Activated T-cell treated with anti-CD3 and anti-CD28 coated beads for 1 hour (primary cell): ENCODE measurements at places on chromosomes 1 and 21.

DNA sequence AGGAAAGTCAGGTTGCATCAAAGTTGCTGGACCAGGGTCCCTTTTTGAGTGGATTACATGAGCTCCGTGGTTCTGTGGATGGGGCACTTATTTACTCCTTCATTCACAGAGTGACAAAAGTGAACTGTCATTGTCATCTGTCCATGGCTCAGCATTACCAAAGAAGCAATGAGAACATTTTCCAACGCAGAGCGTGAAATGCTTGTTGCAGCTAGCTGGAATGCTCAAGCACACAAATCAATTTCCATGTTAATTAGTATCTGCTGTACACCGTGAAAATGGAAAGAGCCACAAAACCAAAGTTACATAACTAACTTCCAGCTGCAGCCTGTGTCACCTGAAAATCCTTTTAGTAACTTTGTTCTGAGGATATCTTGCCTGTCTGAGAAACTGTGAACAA is 78.9 kb downstream of the MT1HL1 start:
- DNase-seq, result no peak

DNA sequence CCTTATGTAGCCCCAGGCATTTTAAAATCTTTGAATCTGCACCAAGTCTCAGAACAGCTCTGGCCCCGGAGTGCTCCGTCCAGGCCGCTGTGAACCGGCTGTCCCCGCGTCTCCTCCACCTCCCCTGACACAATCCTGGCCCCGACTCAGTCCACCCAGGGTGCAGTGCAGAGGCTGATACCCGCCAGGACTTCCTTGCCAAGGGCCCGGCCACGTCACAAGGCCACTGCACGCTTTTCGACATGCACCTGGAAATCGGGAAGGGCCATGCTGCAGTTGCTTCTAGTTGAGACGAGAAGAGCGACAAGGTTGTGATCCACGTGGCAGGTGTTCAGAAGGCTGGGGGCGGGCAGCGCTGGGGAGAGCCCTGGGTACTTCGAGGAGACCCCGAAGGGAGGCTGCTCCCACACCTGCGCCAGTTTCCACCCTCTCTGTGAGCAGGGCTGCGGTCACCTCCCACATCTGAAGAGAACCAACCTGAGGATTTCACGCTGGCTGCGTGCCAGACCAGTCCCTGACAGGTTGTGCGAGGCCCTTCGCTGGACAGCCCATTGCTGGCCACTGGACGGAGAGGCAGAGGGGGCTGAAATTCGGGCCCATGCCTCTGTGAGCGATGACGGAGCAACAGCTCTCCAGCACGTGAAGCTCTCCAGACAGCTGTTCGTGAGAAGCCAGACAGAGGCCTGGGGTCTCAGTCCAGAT is 6.7 kb downstream of the VWA1 start:
- DNase-seq, result no peak

DNA sequence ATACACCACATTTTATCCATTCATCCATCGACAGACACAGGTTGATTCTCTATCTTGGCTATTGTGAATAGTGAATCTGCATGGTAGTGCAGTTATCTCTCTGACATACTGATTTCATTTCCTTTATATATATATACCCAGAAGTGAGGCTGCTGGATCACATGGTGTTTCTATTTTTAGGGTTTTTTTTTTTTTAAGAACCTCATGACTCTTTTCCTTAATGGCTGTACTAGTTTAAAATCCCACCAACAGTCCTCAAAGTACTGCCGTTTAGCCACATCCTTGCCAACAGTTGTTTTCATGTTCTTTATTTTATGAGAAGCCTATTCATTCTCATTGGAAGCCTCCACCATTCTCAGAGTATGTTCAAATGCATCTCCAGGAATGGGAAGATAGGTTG is 258.7 kb upstream of the SNX7 start:
- no peak for DNase-seq

- DNase-seq, result no peak
Observed at GRCh38 chr1:229869687-229870086, 197.4 kb upstream of the GALNT2 start.

DNA sequence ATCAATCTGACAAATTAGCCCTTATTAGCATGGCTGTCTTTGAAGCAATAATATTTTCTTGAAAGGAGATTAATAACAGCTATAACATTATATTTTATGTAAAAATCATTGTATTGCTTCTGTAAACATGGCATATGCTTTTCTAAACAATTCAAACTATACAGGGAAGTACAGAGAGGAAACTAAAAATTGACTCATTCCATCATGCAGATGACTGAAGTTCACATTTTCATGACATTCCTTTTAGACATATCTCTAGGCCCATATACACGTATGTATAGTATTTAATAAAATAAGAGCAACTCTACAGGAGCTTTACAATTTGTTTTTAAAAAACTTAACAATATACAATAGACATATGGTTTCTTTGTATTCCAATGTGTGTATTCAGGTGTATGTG is 5.6 kb upstream of the DHCR24 start:
- no peak for DNase-seq

DNA sequence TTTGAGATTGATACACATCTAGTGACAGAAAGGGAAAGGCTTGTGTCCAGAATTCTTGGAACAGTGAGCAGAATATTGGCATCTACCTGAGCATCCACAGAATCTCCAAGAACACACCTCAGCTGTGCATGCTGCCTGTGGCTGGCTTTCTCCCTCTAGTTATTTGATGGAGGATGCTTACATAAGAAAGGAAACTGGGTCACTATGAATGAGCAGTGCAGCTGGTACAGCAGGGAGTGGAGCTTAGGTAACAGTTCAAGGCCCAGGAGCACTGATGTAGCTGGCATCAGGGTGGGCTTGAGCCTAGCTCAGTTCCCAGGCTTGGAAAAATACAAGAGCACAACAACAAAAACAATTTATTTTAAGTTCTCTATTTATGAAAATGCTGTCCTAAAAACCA is 26.3 kb downstream of the RGS8 start:
- no peak for DNase-seq

- no peak for DNase-seq
Observed at GRCh38 chr1:40936931-40937339, 42.6 kb upstream of the CTPS1 start.

- DNase-seq, result no peak
Observed at GRCh38 chr1:42956739-42957138, 1.9 kb downstream of the SLC2A1 start.

DNA sequence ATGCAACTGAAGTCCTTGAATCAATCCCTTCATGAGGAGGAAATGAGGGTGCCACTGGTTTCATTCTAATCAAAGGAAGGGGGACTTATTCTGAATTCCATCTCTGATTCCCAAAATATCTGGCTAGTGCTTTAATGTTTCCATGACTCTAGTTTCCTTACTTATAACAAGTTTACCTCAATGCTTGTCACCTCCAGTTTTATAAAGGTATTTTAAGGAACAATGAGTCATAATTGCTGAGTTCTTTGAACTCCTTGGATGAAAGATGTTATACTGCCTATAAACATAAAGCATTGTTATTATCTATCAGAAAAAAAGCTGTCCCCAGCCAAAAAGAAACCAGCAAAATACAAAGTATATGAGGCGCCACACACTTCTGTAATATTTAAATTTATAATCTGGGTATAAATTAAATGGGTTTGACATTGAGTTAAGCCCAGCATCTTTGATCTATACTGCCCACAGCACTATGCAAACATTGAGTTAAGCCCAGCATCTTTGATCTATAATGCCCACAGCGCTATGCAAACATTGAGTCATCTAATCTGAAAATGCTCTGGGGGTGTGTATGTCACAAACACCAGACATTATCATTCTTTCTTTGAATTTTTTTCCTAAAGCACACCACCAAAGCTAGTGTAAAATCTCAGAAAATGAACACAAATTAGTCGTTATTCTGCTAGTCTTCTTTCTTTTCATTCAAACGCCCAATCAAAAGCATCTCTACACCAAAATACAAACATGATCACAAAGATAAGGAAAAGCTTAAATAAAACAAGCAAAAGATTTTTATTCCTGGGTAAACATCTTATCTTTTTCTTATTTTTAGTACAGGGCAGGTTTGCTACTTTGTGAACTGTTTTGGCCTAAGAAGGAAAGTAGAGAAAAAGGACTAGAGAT is 11.5 kb upstream of the CXADR start:
- DNase-seq, result no peak

DNA sequence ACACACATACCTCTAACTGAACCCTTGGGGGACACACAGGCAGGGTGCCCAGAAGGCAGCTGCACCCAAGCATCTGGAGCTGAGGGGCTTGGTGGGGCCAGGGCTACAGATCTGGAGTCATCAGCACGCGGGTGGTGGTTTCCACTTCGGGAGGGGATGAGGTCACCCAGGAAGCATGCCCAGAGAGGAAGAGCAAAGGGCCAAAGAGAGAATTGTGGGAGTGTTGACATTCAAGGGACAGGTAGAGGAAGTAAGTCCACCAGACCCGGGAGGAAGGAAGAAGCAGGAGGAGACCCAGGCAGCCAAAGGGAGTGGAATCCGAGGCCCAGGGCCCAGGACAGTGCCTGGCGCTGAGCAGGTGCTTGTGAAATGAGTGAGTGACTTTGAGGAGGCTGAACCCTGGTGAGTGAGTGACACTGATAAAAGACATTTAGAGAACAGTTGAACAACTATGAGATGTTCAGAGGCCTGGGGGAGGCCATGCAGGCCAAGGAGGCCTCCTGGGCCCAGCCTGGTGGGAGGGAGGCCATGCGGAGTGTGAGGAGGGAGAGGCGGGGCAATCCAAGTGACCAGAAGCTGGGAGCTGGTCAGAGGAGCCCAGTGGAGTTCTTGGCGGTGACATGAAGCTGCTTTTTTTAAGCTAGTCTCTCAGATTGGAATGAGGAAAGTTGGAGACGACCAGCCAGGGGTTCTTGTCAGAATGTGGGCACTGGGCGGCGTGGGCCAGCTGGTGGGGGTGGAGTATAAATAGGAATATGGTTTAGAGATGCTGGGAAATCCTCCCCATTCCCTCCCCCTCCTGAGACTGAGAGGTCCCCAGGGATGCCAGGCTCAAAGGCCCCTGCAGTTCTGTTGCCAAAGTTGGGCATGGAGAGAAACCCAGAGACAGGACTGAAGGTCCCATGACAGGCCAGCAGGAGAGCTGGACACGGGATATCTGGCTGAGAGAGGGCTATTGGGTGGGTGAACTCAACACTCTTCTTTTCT is 7.9 kb downstream of the CDK18 start:
- no peak for DNase-seq

DNA sequence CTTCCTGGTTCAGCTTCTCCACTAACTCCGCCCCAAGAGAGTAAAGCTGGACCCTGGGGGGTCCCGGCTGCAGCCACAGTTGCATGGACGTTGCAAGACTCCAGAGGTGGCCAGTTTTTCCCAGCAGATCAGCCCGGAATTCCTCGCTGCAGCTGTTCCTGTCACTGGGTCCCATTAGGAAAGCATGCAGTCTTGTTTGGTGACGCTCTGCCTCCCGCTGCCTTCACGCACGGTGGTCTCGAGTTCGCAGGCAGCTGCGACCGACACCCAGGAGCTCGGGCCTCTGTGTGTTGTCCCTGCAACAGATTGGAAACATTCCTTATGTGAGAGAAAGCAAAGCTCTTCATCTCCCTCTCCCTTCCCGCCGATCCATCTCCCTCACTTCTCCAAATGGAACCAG is 162.8 kb downstream of the PRDM16 start:
- DNase-seq, result no peak

- no peak for DNase-seq
Observed at GRCh38 chr1:110003747-110004428, 19.3 kb downstream of the AHCYL1 start.

DNA sequence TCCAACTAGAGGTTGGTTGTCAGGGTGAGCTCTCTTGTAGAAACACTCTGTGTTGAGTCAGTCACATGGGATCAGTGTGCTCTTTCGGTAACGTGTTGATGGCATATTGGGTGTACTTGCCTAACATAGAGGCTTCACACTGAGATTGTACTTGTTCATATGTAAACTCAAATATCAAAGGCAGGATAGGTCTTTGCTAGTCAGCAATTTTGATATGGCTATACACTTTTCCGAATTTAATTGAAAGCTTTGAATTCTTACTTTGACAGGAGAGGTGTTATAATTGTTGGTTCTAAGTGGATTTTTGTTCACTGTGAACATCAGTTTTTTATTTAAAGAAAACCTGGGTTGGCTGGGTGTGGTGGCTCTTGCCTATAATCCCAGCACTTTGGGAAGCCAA is 16.4 kb upstream of the TGFB2 start:
- DNase-seq, result no peak

GRCh38 chr1:29500651-29501050 is 264.3 kb downstream of the PTPRU start:
- no peak for DNase-seq

- DNase-seq, result no peak
Observed at GRCh38 chr1:26084091-26084561, 16.7 kb upstream of the TRIM63 start.

DNA sequence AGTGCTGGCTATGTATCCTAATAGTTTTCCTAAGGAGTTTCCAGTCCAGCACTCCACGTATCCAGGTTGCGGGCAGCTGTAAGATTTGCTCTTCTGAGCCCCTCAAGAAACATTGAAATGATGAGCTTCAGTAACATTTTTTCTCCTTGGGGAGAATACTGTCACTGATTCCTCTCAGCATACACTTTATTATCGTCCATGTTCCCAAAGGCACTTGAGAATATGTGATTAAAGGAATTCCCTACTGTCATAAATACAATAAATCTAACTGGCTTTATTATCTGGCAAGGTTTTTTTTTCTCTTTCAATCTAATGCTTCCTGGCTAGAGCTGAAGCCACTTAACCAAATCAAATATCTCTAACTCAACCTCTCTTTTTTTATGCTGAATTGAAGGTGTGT is 359.2 kb upstream of the PKN2 start:
- no peak for DNase-seq

GRCh38 chr1:210828996-210829596 is 304.9 kb downstream of the KCNH1 start:
- no peak for DNase-seq

GRCh38 chr1:184487531-184488193 is 100.8 kb downstream of the C1orf21 start:
- DNase-seq, result no peak

DNA sequence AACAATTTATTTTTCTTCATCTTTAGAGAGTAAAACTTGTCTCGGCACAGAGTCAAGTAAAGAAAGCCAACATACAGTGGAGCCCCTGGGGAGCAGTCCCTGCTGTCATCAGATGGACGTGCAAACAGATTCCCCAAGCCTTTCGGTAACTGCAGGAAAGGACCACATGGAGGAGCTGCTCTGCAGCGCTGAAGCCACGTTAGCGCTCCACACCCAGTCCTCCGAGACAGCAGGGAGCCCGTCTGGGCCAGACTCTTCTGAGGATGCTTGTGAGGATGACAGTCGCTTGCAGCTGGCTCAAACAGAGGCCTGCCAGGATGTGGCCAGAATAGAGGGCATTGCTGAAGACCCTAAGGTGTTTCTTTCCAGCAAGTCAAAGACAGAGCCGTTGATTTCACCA is 77.1 kb upstream of the SCCPDH start:
- no peak for DNase-seq
